ENCODE measurements at places on chromosomes 5 and 9.

DNA sequence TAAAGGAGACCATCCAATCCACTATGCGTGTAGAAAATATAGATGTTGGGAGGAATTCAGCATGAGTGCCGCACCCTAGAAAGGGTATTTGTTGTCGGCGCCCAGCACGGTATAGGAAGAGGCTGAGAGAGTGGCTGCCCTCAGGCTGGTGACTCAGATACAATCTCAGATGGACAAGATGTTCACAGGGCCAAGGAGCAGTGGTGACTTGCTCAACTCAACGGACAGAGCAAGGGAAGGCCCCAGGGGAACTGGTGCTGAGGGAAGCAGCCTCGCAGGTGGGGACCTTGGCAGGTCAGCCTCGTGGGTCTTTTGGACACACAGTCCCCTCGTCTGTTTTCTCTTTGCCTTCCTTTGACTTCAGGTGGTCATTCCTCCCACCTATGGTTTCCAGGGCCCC lies 28.0 kb upstream of the IRX2 start:
- no peak for DNase-seq

DNA sequence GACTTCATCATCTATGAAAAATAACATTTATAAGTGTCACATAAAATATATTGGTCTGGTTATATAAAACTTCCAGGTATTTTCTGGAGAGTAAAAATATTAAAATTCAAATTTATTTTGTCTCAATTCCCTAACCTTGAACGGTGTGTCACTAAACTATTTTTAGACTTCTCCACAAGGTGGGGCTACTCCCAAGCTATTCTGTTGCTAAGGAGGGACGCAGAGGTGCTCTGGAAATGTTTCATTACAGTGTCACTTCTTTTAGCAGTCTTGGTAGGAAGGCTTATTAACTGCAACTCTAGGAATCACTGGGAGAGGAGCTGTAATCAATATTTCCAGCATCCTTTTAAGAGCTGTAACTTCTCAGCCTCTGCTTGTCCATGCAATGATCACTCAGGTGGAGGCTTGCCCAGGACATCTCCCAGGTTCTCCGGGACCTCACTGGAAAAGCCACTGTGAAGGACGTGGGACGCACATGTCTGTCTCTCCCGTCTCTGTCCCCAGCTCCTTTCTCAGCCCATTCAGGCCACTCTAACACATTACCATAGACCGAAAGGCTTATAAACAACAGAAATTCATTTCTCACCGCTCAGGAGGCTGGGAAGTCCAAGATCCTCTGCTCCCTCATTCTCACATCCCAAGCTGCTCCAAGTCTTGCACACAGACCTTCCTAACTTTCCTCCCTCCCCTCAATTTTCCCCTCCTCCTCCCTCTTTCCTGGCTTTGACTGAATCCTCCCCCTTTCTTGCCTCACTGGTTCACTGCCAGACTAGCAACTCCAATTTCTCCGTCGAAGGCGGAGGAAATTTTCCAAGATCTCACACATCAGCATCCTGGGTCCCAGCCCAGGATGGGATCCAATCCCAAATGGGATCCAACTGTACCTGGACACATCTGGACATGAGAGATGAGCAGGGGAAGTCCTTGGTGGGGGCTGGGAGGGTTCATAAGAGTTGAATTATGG lies 32.7 kb upstream of the DNAH5 start:
- DNase-seq = no peak

DNA sequence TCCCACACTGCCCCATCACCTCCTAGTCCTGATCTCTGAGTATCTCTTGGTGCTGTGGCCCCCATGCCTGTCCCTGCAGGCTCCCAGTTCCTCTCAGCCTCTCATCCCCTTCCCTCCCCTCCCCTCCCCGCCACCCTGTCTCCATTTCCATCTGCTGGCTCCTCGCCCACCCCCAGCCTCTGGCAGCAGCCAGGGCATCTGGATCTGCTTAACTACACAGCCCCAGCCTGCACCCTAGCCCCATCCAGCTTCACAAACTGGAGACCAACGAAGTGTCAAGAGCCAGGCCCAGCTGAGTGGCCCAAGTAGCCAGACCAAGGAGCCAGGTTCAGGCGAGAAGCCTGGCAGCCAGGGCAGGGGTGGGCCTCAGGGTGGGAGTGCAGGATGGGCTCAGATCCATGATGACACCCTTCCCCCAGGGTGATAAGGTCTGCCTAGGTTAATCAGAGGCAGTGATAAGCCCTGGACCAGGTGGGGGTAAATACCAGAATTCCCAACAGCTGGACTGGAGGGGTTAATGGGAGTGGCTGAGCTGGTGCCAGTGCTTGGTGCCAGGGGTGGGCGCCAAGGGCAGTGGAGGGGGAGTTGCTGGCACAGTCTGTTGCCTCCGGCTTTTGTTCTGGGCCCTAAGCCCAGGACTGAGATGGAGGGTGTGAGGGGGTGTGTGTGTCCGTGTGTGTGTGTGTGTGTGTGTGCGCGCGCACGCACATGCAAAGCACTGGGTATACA lies 2.5 kb downstream of the IL11RA start:
- no peak for DNase-seq

GRCh38 chr5:138468966-138469539 lies 3.8 kb downstream of the EGR1 start:
- DNase-seq = no peak

DNA sequence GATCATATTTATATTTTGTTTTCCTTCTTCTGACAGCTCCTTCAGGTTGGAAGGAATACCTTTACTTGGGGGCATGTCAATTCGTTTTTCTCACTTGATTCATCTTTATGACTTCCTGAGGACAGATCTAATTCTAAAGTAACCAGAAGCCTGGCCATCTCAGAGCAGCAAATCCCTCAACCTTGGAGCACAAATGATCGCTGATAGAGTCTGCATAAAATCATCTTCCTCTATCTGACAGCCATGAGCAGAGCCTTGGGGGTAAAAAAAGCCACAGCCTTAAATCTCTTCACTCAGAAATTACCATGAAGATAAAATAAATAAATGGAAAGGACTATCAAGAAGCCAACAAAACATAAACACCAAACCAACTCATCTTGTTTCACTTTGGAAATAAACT lies 325.8 kb downstream of the PRR16 start:
- no peak for DNase-seq

DNA sequence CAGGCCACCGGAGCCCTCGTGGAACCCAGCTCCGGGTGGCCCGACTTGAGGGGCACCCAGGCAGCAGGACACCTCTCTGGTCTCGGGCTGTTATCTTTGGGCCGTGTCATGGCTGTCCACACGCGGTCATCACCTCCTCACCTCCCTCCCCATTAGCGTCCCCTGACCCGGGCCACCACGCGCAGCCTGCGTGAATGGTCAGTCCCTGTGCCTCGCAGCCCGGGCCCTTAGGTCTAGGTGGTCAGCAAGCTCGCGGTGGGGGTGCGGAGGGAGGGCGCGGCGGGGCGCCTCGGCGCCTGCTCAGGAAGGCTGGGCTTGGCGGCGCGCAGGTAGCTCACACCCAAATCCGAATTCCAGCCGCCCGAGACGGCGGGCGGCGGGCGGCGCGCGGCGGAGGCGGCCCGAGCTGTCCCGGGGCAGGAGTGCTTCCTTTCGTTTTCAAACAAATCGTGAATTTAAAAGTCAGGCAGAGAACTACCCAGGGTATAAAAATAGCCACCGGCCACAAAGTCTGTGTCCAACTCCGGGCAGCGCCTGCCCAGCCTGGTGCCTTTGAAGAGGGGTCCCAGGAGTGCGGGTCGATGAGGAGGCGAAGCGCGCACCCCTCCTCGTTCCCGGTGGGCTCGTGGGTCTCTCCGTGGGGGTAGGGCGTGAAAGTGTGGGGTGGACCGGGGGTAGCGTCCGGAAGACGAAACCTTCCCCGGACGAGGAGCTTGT lies 1.0 kb upstream of the RXRA start:
- DNase-seq = no peak

GRCh38 chr5:73918791-73919221 lies 292.8 kb downstream of the ARHGEF28 start:
- no peak for DNase-seq

DNA sequence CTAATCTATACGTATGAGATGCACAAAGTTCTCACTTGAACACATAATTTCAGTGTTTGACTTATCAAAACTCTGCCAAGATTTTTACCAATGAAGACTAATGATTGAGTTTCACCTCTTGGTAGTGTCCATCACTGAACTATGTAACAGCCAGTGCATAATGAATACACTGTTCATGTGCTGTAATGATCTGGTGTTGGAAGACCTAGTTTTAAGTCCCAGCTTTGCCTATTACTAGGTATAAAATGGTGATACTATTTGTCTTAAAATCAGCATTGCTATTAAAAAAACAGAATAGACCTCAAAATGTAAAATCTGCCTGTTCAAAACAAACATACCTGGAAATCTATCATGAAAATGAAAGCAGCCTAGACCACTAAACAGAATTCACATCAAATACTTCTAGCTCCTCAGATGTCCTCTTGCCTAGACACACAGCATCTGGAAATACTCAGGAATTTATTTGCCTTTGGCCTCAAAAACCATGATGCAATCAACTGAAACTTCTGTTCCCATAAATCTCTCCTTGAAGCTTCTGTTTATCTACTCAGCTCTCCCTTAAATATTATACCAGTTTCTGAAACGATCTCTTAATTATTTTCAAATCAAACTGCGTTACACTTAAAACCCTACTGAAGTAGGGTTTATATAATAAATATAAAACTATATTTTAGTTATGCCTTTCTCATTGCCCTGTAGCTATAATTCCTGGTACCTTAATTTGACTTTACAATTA lies 38.1 kb downstream of the MRPS27 start:
- no peak for DNase-seq

- DNase-seq = no peak
Measured at GRCh38 chr5:93583768-93584595, 960 bp downstream of the NR2F1 start.

DNA sequence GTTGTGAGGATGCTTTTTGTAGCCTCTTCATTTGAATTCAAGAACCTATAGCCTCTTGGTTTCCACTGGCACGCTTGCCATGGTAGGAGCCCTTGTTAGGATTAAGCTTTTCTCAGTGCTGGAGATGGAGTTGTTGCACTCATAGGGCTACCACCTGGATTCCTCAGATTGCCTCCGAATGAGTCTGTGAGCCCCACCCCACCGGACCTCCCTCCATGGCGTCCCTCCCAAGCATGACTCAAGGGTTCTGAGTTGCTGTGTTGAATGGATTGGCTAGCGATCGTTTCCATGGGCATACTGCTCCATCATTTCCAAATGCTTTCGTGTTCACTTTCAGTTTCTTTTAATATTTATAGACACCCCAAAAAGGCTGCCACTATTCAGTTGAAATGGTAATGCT lies 69.9 kb downstream of the DAPK1 start:
- no peak for DNase-seq

Data from activated CD4-positive, alpha-beta T cell treated with anti-CD3 and anti-CD28 coated beads for 4 hours (primary cell).